Dermis blood vessel endothelial cell (primary cell): ENCODE measurements at places on chromosomes 12 and 14.
A peak's percentile ranks its signal among the peaks of the same experiment; 100 is the strongest.

DNA sequence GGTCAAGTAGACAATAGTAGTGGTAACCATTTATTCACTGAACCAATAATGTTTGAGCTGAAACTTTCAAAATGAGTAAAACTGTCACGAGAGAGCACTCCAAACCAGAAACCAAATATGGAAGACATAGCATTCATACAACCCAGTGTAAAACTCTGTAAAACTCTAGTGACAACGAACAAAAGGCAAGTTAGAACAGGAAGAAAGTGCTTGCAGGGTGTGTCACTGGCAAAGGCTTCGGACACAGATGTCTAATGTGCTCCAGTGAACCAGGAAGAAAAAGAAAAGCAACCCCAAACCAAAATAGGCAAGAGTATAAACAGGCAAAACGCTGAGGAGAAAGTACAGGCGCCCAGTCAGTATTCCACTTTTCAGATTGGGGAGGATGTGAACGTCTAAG is 79.3 kb upstream of the FZD10 start:
- no peak for DNase-seq

DNA sequence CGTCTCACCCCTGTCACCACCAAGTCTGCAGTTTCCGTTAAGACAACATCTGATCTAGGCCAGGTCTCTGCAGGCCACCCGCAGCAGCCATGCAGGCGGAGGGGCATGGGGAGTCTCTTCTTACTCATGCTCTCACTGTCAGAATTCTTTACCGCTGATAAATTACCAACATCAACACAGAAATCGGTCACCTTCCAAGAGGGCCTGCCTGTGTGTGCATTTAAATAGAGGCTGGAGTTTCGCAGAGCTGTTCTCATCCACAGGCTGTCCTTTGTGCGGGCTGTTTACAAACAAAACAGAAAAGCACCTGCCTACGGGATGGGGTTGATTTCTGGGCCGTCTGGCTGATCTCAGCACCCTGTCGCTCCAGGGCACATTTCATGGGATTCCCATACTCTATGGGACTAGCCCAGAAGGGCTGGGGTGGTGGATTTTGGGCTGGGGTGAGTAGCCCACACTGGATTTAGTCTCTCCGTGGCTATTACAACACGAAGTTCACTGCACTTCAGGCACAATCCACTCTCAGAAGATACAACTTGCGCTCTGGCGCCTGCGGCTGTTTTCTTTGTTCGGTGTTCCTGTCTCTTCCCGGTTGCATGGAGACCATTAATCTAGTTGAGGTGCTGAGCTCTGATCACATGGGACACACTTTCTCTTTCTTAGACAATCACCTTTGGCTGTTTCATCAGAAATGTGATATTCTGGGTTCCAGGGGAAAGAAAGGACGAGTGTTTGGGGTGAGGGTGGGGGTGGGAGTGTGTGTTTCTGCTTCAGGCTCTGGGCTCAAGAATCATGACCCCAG is 331.1 kb downstream of the GLT1D1 start:
- no peak for DNase-seq

DNA sequence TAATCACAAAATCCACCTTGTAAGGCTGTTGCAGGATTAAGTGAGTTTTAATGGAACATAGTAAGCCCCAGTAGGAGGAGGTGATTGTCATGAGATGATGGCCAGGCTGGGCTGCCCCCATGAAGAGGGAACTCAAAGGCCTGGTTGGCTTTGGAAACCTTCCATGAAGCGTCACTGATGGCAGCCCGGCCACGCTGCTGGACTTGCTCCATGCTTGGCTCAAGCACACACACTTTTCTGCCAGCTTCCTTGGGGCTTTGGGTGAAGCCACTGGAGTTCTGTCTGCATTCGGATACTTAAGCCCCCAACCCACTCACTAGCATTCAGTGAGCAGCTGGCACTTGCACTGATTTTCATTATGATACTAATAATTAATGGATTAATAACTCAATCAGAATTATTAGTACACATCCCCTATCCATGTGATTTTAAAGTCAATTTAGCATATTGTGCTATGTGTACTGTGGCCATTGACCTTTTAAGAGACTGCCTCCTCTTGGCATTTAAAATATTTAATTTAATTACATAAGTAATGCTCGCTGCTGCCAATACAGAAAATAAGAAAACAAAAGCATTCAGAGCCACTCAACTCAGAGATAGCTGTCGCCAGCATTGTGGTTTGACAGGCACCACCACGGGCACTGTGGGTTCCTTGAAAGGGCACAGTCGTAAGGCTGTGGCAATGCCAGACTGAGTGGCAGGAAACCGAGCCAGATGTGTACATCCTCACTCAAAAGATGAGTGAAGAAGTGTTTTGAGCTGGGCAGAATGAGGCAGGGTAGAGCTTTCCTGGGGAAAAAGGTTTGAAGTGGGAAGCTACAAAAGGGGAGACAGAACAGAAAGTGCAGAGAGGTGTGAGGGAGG is 15.9 kb downstream of the KRT85 start:
- DNase-seq, result no peak

DNA sequence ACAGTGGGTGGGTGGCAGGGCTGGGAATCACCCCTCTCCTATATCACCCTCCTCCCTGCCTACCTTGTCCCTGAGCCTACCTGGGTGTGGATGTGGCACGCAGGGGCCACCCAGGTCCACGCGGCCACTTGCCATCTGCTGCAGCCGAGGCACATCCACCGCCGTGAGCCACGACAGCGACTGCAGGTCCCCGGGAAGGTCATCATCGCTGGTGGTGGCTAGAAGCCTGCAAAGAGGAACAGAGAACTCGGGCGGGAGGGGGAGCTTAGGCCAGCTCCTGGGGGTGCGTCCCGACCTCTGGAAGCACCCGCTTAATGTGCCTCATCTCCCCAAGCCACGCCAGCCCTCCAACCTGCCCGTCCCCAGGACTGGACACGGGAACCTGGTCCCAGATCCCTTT is 19.0 kb downstream of the FOXN4 start:
- DNase-seq, result no peak

DNA sequence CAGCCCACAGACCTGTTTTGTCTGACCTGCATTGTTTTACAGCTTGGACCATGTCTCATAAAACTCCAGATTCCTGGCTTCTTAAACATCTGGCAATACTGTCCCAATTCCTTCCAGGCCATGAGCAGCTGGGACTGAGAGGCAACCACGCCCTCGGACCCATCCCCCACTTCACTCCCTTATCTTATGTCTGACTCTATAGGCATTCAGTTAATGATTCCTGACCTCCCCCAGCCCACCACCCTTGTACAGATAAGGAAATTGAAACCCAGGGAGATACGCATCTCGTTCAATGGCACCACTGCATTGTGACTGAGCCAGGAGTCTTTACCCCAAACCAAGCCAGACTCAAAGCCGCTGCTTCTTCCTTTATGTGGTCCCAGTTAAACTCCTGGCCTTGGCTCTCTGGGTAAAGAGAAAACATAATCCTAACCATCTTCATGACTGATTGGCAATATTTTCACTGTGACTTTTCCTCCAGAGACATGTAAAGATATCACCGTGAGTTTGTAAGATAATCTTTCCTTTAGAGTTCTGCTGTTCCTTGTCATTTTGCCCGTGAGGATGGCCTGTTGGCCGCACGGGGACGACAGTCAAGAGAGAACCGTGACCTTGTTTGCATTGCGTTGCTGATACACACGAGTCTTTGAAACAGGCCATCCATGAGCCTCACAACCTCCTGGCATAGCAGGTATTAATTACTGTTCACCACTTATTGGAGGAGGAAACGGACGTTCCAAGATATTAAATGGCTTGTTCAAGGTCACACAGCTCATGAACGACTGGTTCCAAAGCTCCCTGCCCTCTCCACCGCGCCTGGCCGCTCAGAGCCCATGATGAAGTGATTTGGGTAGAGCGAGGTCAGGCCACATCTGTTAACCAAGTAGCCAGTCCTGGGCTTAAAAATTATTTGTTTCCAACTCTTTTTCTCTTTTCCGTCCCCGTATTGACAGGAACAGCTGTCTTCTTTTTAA is 39.4 kb downstream of the MAP1LC3B2 start:
- no peak for DNase-seq

GRCh38 chr12:87320724-87321123 is 708.5 kb downstream of the C12orf50 start:
- no peak for DNase-seq

DNA sequence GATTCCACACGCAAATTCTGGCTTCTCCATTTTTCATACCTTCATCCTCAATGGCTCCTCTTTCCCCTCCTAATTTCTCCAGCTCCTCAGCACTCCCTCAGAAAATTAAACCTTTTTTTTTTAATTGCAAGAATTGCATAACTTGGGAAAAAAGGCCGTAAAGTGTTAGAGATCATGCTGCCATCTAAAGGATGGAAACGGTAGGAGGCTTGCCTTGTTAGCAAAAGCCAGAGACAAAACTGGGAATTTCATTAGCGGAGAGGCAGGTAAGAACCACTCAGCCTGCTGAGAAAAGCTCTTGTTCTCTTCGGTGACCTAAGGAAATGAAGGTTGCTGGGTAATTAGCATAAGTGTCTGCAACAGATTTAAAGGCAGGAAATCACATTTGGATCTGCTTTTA is 204.3 kb downstream of the AEBP2 start:
- DNase-seq, result peak; percentile 86

DNA sequence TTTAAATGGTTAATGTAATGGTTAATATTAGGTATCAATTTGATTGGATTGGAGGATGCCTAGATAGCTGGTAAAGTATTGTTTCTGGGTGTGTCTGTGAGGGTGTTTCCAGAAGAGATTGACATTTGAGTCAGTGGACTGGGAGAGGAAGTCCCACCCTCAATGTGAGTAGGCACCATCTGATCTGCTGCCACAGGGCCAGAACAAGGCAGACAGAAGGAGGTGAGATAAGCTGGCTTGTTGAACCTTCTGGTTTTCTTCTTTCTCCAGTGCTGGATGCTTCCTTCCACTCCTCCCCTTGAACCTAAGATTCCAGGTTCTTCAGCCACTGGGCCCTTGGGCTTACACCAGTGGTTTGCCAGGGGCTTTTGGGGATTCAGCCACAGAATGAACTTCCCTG is 756.5 kb upstream of the LRFN5 start:
- DNase-seq, result no peak

GRCh38 chr14:50087341-50088116 is 28.8 kb downstream of the VCPKMT start:
- no peak for DNase-seq

DNA sequence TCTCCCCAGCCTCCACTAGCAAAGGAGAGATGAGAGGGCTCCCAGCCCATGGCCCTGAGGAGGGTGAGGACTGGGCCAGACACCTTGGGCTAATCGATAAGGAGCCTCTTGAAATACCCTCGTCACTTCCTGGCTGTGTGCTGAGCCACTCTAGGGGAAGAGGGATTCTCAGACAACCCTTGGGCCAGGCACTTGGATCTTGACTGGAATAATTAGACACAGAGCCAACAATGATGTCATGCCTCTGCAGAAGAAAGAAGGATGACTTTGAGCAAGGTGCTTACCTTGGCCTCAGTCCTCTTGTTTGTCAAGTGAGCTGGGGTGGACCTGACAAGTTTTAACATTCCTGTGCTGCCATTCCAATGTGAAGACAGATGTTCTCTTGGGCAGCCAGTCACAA is 83.1 kb downstream of the LRRC74A start:
- no peak for DNase-seq

GRCh38 chr12:20361416-20361815 is 6.9 kb upstream of the PDE3A start:
- DNase-seq, result no peak

GRCh38 chr14:101123618-101124510 is 220.3 kb upstream of the RTL1 start:
- DNase-seq, result no peak

GRCh38 chr12:99004799-99005466 is 359.8 kb downstream of the APAF1 start:
- DNase-seq, result no peak

DNA sequence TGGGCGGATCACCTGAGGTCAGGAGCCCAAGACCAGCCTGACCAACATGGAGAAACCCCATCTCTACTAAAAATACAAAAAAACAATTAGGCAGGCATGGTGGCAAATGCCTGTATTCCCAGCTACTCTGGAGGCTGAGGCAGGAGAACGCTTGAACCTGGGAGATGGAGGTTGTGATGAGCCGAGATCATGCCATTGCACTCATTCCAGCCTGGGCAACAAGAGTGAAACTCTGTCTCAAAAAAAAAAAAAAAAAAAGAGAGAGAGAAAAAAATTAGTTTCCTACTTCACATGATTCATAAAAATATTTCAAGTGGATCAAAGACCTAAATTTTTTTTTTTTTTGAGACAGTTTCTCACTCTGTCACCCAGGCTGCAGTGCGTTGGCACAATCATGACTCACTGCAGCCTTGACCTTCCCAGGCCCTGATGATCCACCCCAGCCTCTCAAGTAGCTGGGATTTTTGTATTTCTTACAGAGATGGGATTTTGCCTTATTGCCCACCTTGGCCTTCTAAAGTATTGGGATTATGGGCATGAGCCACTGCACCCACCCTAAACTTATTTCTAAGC is 24.9 kb downstream of the FCF1 start:
- DNase-seq, result no peak

DNA sequence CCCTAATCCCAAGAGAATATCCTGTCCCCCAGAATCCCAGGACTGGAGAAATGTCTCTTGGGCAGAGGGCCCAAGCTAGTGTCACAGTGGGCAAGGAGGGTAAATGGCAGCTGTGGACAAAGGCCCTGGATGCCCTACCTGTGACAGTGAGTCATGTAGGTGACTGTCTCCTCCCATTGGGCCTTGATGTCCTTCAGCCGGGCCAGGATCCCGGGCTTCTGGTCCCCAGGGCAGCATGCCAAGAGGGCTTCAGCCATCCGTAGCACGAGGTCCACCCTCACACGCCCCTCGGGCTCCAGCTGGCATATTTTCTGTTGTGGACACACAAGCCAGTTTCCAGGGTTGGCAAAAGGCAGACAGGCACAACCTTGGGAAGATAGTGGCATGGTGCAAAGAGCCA is 48.8 kb downstream of the SYNE3 start:
- no peak for DNase-seq

GRCh38 chr14:35695647-35696046 is 113.4 kb downstream of the RALGAPA1 start:
- DNase-seq, result no peak

DNA sequence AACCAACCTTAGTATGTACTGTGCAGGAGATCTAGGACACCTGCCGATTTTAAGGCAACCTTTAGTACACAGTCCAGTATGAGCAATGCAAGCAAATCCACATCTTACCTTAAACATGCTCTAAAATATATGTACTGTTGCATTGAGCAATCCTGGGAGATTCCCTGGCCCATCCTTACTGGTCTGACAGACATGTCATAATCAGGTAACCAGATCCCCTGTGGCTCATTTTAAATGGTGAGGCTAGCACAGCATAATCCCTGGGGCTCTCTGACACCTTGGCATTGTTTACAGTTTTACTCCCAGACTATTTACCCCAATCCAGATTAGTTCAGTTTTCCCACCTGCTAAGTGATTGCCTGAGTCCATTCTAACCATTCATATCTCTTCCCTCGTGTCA is 15.1 kb downstream of the BMAL2 start:
- no peak for DNase-seq

- DNase-seq, result no peak
Observed at GRCh38 chr14:62670526-62670925, 374.7 kb downstream of the KCNH5 start.

DNA sequence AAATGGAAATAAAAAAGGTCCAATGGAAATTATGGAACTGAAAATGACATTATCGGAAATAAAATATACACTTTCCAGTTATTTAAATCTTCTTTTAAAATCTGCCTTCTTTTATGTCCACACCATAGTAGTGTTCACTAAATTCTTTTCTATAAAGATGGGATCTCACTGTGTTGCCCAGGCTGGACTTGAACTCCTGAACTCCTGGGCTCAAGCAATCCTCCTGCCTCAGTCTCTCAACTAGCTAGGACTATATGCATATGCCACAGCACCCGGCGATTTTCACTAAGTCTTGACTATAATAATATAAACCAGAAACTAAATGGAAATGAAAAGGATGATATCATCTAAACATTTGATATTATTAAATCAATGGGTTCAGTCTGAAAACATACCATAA is 188.4 kb downstream of the MED13L start:
- DNase-seq, result no peak
